ENCODE measurements at places on chromosomes 13 and 19.
A peak's percentile ranks its signal among the peaks of the same experiment; 100 is the strongest.

DNA sequence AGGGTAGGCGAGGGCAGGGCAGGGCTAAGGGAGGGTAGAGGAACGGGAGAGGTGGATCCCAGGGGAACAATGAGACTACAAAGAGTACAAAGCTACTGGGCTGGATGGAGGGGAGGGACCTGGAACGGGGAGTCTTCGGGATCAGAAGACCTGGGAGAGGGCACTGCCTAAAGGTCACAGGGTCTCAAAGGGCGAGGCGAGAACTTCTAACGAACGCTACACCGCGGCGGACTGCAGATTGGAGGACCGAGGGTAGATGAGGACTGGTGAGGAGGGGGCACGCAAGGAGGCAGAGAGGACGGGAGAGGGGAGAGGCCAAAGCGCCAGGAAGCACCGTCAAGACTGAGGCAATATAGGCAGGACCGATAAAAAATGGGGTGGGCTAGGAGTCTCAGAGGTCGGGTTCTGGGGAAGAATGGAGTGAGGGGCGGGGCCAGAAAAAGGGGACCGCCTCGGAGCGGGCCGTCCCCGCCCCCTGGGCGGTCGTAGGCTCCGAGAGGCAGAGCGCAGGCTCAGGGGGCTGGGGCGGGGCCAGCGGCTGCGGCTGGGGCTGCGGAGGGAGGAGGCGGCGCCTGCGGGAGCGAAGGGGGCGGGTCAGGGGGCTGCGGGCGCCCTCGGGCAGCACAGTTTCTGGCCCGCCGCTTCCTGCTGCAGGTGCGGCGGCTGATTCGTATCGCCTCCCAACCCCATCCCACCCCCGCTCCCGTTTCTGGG, 1.3 kb upstream of the KCNC3 start:
- DNase-seq = peak; percentile 97

DNA sequence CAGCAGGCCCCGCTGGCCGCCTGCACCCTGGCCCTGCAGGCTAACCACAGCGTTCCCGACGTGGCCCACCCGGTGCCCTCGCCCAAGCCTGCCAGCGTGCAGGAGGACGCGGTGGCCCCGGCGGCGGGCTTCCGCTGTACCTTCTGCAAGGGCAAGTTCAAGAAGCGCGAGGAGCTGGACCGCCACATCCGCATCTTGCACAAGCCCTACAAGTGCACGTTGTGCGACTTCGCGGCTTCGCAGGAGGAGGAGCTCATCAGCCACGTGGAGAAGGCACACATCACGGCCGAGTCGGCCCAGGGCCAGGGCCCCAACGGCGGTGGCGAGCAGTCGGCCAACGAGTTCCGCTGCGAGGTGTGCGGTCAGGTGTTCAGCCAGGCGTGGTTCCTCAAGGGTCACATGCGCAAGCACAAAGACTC, 72.1 kb downstream of the ZNF536 start:
- no peak for DNase-seq

GRCh38 chr19:1799695-1800342, 12.3 kb downstream of the ATP8B3 start:
- DNase-seq = no peak

- DNase-seq = no peak
These were observed at the start of gene IGSF23 for GRCh38 chr19:44613295-44614178. Gene IGSF23, plus strand, starts transcription at chr19:44613563. Its CDS starts 83 bp downstream, at chr19:44613646.

DNA sequence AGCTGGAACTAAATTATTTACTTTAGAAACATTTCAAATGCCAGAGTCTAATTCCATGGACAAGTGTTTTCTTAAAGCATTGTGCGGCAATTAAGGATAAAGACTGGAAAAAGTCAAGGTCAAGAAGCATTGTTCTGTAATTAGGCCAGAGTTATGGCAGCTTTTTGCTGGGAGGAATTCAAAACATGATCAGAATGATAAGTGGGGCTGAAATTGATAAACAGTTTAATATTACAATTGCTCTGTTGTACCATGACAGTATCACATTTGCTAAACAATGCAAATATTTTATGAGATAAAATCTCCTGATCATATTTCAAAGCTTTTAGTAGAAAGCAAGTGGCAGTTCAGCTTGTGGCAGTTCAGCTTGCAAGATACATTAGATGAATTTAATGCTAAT, 513.7 kb downstream of the GPC6 start:
- DNase-seq = no peak

GRCh38 chr13:94480672-94481145, 1.2 kb upstream of the DCT start:
- no peak for DNase-seq

- no peak for DNase-seq
These were observed 1.1 kb downstream of the HSPB6 start for GRCh38 chr19:35755550-35756376.
